ENCODE measurements at places on chromosomes 13 and 19. TPM values are rescaled to one million over a fixed set of nuclear protein-coding genes. Genes with fewer than 3 reads are reported as not detected.
A peak's percentile ranks its signal among the peaks of the same experiment; 100 is the strongest.

ZNF540 gene
- total RNA-seq = 0.20 TPM

HSPB6 gene
- total RNA-seq = 0.37 TPM

- DNase-seq = no peak
Measured at GRCh38 chr13:107685876-107686275, 529.5 kb downstream of the LIG4 start.

ZNF256 gene
- 12.3 TPM for total RNA-seq

- no peak for DNase-seq
Measured at GRCh38 chr19:2711875-2712205, 9.3 kb downstream of the DIRAS1 start.

DNA sequence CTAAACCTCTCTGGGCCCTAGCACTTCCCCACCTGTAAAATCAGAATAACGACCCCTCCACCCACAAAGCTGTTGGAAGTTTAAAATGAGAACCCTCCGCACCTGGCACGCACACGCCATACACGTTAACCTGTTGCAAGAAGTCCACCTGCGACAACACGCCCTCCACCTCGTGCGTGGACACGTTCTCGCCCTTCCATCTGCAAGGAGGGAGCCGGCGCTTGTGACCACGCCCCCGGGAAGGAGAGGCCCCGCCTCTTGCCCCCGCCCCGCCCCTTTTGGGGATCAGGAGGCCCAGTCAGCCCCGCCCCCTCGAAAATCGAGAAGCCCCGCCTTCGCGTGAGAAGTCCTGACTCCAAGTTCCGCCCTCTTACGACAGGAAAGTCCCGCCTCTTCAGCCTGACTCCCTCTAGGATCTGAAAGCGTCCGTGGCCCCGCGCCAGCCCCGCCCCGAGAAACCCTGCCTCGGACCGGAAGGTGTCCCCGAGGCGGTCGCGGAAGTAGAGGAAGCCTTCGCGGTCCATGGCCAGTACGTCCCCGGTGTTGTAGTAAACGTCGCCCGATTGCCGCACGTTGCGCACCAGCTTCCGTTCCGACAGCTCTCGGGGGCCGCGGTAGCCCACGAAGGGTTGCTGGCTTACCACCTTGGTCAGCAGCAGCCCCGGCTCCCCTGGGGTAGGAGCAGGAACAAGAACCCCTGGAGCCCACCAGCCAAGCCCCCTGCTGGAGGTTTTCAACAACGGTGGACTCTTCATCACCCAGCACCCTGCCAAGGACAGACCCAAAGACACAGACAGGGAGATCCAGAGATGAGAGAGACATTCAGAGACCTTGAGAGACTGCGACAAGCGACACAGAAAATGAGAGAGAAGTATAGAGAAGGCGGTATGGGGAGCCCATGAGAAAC is 12.5 kb downstream of the SLC27A5 start:
- DNase-seq = peak; percentile 100

C1QTNF9 gene
- not detected for total RNA-seq

SYT3 gene
- 2.8 TPM for total RNA-seq

GRCh38 chr13:59774491-59774971 is 389.2 kb downstream of the DIAPH3 start:
- no peak for DNase-seq

GRCh38 chr13:25085125-25085742 is 10.7 kb upstream of the PABPC3 start:
- peak; percentile 54 for DNase-seq

C19orf12 gene
- total RNA-seq = 17.5 TPM

ZNF418 gene
- 25.1 TPM for total RNA-seq

- DNase-seq = no peak
Measured at GRCh38 chr13:75217949-75218348, 264.0 kb downstream of the TBC1D4 start.

HIPK4 gene
- 0.15 TPM for total RNA-seq

- DNase-seq = peak; percentile 91
Measured at GRCh38 chr19:33047422-33047821, 17.3 kb downstream of the RHPN2 start.

DNA sequence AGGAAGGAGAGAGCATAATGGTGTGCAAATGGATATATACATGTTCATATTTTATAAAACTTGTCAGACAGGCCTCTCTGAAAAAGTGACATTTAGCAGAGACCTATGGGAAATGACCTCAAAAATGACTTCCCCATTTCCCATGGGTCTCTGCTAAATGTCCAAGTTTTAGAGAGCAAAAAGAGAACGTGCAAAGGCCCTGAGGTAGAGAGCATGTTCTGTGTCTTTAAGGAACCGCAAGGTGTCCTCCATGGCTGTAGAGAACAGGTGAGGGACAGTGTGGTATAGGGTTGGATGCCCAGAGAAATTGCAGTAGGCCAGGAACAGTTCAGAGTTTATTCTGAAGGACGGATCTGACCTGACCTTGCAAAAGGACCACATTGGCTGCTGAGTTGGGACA is 113.2 kb upstream of the RNF113B start:
- no peak for DNase-seq

DNA sequence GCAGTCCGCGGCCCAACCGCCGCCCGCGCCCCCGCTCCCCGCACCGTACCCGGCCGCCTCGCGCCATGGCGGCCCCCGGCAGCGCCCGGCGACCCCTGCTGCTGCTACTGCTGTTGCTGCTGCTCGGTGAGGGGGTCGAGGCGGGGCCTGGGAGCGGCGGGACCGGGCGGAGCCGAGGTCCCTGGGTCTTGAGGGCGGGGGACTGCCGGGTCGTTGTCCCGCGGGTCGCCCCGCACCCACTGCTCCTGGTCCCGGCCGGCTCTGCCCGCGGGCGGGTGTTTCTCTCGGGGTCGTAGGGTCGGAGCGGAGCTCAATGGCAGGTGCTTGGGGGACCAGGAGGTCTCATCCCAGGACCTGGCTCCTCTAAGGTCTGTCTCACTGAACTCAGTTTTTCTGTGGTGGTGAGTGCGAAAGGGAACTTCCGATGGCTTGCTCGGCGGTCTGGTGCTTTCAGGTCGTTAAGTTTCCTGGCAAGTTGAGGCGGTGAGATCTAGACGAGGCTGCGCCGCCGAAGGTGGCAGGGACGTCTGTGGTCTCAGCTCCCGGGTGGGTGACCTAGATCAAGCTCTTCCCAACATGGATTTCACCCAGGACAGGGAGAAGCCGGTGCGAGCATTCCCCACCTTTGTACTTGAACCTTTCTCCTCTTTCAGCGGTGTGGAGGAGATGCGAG is 467 bp downstream of the LAMP1 start:
- peak; percentile 45 for DNase-seq

GRCh38 chr13:21674490-21675009 is 3.7 kb downstream of the FGF9 start:
- peak; percentile 40 for DNase-seq

Measured in H9 (cell line).